ENCODE measurements at places on chromosomes 4 and X. TPM values are rescaled to one million over a fixed set of nuclear protein-coding genes. Genes with fewer than 3 reads are reported as not detected.

SMIM10L2A gene
- 1.4 TPM for total RNA-seq

GAGE13 gene
- not detected for total RNA-seq

EREG gene
- total RNA-seq: 46.5 TPM

ARHGAP6 gene
- total RNA-seq: 0.56 TPM

ARX gene
- not detected for total RNA-seq

HPSE gene
- total RNA-seq: 15.4 TPM

GAGE2A gene
- total RNA-seq: not detected

TCEAL6 gene
- not detected for total RNA-seq

FAT1 gene
- total RNA-seq: 86.4 TPM

ETDA gene
- not detected for total RNA-seq

CT83 gene
- not detected for total RNA-seq

UGT2B17 gene
- 0.20 TPM for total RNA-seq

GTPBP6 gene
- total RNA-seq: 35.3 TPM

COL25A1 gene
- 0.04 TPM for total RNA-seq

USP27X gene
- 1.2 TPM for total RNA-seq

CXCR3 gene
- total RNA-seq: not detected

NCAPG gene
- 13.3 TPM for total RNA-seq

QRFPR gene
- 4.3 TPM for total RNA-seq

UGT2B10 gene
- not detected for total RNA-seq

GPR50 gene
- not detected for total RNA-seq

PCYT1B gene
- 0.64 TPM for total RNA-seq

ELOVL6 gene
- 29.1 TPM for total RNA-seq

PCDH19 gene
- 0.64 TPM for total RNA-seq

MAGEC1 gene
- total RNA-seq: not detected

DUX4 gene
- total RNA-seq: 0.56 TPM

HSD17B13 gene
- total RNA-seq: not detected

PRRG1 gene
- total RNA-seq: 6.9 TPM

AR gene
- total RNA-seq: 0.48 TPM

RNF212 gene
- total RNA-seq: 1.4 TPM

ZNF157 gene
- total RNA-seq: 0.16 TPM

PRDM8 gene
- 0.40 TPM for total RNA-seq

PNMA6A gene
- 0.12 TPM for total RNA-seq

TMEM35A gene
- 1.1 TPM for total RNA-seq

GPR173 gene
- 0.08 TPM for total RNA-seq

GAGE12E gene
- not detected for total RNA-seq
